ENCODE measurements at places on chromosomes 6 and 20.

- no peak for DNase-seq
Measured at GRCh38 chr20:39661833-39662232, 699.7 kb downstream of the DHX35 start.

DNA sequence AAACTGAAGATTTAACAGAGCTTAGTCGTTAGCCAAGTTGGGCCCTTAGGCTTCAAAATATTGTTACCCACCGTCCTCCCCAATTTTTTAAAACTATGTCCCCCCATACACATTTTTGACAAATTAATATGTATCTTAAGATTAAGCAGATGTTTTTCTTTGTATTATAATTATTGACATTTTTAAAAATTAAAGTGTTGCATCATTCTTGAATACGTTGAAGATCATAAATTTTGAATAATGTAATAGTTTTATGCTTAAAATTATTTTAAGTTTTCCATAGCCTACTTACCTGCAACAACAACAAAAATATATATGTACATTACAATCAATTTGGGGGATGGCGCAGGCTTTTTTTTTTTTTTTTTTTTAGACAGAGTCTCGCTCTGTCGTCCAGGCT, 8.2 kb upstream of the PRSS16 start:
- DNase-seq: no peak

- DNase-seq: no peak
Measured at GRCh38 chr6:148932208-148932607, 185.4 kb downstream of the UST start.

DNA sequence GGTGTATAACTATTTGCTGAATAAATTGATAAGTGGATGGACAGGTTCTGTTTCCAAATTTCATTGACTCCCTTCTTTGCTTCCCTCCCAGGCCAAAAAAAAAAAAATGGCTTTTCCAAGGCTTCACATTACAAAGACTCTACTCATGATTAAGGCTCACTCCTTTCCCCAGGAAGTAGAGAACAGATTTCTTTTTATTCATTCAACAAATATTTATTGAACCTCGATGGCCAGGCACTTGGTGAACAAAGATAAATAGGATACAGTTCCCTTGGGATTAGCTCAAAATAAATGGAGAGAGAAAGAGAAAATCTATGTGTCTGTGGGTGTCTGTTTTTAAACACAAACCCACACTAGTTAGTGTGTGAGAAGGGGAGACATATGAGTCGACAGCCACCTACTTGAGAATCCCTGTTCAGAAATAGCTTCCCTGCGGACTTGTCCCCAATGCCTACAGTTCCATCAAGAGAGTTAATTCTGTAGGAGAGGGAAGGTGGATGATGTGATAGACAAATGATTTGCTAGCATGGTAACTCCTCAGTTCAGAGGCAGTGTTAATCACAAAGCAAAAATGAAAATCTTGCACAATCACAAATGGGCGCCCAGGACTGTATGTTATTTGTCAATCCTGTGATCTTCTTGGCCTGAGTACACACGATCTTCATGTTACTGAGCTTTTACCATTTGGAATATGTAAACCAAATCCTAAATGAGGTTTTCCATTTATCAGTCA, 20.3 kb downstream of the TRAF3IP2 start:
- DNase-seq: no peak

DNA sequence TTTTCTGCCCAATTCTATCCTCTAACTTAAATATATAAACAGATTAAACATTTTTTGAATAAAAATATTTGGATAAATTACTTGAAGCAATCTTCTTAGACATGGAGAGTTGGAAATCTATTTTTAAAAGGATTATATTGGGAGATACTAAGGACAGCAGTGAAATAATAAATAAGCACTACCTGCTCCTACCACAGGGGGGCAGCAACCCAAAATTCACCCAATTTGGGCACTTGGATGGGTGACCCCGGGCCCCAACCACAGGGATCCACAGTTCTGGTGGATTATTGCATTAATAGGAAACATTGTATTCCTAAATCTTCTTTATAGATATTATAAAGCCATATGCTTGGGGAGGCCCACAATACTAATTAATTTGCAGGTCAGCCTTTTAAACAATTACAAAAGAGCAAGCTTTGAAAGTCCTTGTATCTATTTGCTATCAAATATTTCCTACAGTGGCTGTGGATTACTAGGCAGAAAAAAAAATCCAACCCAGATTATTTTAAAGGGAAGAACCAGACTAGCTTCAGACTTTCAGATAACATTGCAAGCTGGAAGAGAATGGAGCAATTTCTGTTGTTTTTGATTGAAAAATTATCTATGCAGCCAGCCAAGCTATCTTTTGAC, 66.4 kb upstream of the PDE10A start:
- no peak for DNase-seq

DNA sequence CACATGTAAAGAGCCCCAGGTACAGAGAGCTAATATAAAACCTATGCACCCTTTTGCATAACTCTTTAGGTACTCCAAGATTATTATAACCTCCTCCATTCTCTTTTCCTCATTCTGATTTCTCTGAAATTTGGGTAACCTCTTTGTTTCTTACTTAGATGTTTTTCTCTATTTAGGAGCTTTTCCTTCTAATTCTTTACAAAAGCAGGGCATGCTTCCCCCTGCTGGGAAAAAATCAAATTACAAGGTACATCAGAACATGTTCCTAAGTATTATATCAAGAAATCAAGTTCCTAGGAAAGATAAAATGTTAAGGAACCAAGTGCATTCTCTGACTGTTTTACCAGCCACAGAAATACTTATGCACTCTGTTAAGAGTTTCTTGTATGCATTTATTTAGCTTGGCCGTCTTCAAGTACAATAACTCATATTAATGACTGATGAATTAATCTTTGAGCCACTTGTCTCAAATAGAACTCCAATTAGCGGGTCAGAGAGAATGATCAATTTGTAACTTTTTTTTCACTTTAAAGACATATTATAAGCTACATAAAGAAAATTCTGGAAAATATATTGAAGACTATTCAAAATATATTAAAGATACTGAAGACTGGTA, 2.1 kb downstream of the KHDRBS2 start:
- no peak for DNase-seq

GRCh38 chr6:76120302-76120701, 47.8 kb upstream of the IMPG1 start:
- no peak for DNase-seq

DNA sequence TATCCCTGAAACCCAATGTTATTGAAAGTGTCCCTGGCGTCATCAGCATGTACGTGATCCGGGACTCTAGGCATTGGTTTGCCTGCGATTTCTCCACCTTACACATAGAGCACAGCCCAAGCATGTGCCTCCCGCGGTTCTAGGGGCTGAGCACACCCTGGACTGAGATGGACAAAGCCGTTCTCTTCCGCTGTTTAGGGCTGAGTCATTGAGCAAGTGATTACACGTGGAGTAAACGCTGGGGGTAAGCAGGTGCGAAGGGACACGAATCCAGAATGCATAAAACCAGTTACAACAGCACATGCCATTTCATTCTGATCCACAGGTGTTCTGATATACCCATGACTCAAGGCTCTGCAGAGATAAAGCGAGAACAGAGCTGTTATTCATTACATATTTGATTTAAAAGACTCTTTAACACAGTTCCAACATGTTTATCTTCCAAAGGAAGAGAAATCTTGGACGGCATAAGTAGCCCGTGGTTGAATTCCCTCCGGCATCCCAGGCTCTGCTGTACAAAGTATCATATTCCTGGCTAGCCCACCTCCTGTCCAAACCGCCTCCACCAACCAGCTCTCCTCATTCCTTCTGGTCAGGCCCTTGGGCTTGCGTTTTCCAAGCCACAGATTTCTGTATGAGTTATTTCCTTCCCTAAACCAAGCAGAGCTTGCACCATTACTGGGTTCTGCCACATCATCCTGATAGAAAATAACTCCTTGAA, 36.1 kb upstream of the THBS2 start:
- DNase-seq: no peak

DNA sequence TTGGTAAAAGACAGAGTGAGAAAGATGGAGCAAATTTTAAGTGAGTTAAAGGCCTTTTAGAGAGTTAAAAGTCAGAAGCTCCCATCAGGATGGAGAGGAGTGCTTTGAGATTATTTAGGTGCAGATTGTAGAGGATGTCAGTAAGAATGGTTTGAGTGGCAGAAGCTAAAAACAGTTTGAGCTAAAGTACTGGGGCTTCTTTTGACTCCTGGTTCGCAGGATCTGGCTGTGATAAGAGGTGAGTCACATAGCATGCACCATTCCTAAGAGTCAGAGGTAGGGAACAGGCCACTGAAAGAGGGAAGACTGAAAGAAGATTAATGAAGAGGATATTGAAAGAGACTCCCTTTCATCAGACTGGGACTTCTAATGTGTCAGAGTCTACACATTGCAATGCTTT, 1047.9 kb upstream of the MAP3K7 start:
- no peak for DNase-seq

- DNase-seq: no peak
Measured at GRCh38 chr20:4688305-4688704, 33.4 kb upstream of the PRND start.

DNA sequence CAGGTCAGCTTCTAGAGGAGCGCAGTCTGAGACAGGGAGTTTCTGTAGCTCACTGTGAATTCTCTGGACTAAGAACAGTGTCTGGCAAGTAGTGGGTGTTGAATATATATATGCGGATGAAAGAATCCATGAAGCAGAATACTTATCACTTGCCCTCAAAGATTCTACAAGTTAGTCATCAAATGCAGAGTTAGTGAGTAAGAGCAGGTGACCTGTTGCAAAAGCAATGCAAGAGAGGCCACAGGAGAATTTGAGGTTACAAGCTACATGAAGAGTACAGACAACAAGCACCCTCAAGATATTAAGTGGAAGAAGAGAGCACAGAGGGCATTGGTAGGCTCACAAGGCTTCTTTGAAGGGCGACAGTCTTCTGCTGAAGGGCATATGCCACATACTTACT, 103.4 kb upstream of the BTBD3 start:
- no peak for DNase-seq

GRCh38 chr6:36702656-36703055, 5.0 kb downstream of the RAB44 start:
- DNase-seq: no peak

GRCh38 chr6:30763618-30764489, 19.5 kb upstream of the IER3 start:
- DNase-seq: no peak

- no peak for DNase-seq
Measured at GRCh38 chr20:44188752-44189151, 1.8 kb upstream of the JPH2 start.

DNA sequence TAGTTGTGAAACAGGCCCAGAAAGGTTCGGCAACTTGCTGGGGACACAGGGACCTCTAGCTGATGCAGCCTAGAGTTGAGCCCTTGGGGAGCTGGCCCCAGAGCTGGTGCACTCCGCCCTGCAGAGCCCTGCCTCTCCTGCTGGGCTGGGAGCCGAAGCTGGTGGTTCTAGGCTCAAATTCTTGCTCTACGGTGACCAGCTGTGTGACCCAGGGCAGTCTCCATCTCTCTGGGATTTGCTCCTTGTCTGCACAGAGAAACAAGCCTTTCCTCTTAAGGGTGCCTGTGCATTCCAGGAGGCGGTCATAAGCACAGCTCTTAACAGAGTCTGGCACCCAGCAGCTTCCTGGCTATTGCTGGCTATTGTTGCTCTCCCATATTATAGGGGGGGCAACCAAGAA, 47.4 kb downstream of the RBM38 start:
- DNase-seq: no peak

DNA sequence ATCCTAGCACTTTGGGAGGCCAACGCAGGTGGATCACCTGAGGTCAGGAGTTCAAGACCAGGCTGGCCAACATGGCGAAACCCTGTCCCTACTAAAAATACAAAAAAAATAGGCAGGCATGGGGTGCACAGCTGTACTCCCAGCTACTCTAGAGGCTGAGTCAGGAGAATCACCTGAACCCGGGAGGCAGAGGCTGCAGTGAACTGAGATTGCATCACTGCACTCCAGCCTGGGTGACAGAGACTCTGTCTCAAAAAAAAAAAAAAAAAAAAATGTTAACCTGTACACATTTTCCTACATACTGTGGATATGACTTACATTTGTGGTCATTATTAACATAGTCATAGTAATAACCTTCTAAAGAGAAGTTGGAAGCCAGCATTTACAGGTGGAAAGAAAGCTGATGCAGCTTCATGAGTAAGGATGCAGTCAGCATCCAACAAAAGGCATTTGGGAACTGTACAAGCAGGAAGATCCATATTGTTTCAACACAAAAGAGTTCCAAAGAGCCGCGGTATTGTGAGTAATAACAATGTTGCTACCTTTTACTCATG, 186.2 kb downstream of the GPX5 start:
- no peak for DNase-seq

- no peak for DNase-seq
Measured at GRCh38 chr6:5072440-5072839, 12.7 kb upstream of the PPP1R3G start.

- no peak for DNase-seq
Measured at GRCh38 chr20:44730441-44730840, 15.2 kb upstream of the KCNK15 start.

DNA sequence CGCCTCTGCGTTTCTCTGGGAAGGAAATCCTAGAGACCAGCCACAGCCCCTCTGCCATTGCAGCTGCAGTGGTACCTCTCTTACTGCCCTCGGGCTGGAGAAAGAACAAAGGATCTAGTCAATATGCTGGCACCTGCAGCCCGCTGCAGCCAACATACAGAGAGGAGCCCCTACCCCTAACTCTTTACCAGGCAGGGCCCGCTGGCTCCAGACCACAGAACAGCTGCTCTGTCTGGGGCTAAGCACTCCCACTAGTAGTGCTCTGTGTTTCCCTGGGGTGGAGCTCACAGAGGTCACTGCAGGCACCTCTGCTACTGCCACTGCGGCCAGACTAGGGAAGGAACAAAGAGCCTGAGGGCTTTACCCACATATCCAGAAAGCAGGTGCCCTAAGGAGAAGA, 93.8 kb upstream of the IMPG1 start:
- no peak for DNase-seq

DNA sequence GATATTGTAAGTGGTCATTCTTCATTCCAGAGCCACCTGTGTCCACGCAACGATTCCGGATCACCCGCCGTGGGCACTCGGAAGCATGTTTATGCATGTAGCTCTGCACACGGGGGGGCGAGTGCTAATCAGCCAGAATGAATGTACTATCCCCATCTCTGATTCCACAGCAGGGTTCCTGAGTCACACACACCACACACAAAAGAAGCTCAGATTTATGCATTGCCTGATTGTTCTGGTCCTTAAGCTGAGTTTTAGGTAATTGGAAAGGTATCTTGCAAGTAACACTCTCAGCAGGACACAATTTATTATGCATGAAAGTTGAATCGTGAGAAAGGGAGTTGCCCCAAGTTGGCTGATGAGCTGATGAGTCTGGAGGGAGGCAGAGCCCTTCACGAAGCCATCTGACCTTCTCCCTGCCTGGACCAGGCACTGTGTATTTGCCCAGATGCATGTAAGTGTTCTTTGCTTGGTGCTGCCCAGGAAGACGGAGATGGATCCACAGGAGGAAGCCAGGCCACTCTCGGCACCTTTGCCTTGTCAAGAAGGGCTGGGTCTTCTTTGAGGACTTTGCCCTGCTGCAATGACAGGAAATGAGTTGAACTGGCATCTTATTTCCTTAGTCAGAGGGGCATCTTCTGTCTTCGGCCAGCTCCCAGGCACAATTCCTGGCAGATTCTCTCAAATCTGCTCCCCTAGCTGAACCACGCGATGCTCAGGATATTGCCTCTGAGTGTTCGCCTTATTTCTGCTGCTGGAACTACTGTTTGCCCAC, 141.1 kb downstream of the SYNDIG1 start:
- no peak for DNase-seq

Measured in CD4-positive, alpha-beta T cell treated with Interferon gamma for 1 hour (primary cell).